ENCODE measurements at places on chromosomes 2 and 18. TPM values are rescaled to one million over a fixed set of nuclear protein-coding genes. Genes with fewer than 3 reads are reported as not detected.

CCDC142 gene
- total RNA-seq = 10.1 TPM

SPEG gene
- 1.1 TPM for total RNA-seq

- H3K4me1 ChIP-seq = no peaks in the 10 kb centered on the region
- H3K36me3 ChIP-seq = no peaks in the 10 kb centered on the region
- H3K27ac ChIP-seq = no peak overlapping the region
Measured at GRCh38 chr18:36328916-36329315, 31.4 kb downstream of the FHOD3 start.

GALNT5 gene
- not detected for total RNA-seq

DNA sequence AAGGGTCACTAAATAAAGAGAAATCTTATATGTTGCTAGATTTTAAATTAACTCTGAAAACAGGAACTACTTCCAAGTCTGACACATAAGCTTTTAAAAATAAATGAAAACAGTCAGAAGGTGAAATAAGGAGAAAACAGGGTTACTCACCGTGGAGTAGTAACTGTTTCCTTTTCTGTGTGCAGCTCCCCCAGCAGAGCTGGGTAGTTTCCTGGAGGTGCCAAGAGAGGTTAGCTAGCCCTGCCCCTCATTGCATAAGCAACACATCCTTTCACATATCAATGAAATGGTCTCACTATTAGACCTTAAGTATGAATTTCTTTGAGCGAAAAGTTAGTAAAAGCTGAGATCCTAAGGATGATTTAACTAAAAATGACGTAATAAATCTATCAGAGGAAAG is 54.0 kb upstream of the GPR75 start:
- peaks cover 9% of the 10 kb centered on the region for H3K4me1 ChIP-seq
- peak; percentile 61 for DNase-seq
- H3K27ac ChIP-seq = no peak overlapping the region
- peaks cover 8% of the 10 kb centered on the region for H3K36me3 ChIP-seq
- H3K4me3 ChIP-seq = no peak overlapping the region

KCNG3 gene
- not detected for total RNA-seq

CDH19 gene
- total RNA-seq = not detected

COPS7B gene
- 47.1 TPM for total RNA-seq

SRD5A2 gene
- total RNA-seq = not detected

GRCh38 chr18:38473535-38473934 is 907.9 kb upstream of the CELF4 start:
- H3K27me3 ChIP-seq = no peaks in the 10 kb centered on the region
- no peaks in the 10 kb centered on the region for H3K36me3 ChIP-seq
- H3K27ac ChIP-seq = no peak overlapping the region
- H3K4me1 ChIP-seq = no peaks in the 10 kb centered on the region
- no peak overlapping the region for H3K4me3 ChIP-seq

- peaks cover 25% of the 10 kb centered on the region for H3K4me1 ChIP-seq
- H3K4me3 ChIP-seq = peak overlapping the region; percentile 5
- peaks cover 3% of the 10 kb centered on the region for H3K27me3 ChIP-seq
- H3K27ac ChIP-seq = peak overlapping the region; percentile 74
- peak; percentile 60 for DNase-seq
Measured at GRCh38 chr2:127455566-127456493, 37.6 kb downstream of the PROC start.

DNA sequence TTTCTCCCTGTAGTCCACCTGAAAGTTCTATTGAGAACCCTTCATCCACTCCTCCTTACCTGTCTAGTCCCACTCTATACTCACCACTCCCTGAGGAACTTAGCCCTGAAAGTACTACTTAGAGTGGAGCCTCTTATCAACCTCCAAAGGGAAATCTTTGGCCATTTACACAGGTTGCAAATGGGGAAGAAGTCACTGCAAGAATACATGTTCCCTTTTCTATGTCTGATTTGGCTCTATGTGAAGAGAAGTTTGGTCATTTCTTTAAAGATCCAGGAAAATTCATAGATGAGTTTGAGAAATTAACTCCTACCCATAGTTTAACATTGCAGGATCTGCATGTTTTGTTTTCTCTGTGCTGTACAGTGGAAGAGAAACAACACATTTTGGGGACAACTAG is 22.9 kb upstream of the MGAT4A start:
- peaks cover 23% of the 10 kb centered on the region for H3K4me1 ChIP-seq
- no peaks in the 10 kb centered on the region for H3K36me3 ChIP-seq
- no peak for DNase-seq
- no peak overlapping the region for H3K27ac ChIP-seq

GRCh38 chr18:35736696-35737095 is 155.2 kb downstream of the GALNT1 start:
- no peaks in the 10 kb centered on the region for H3K4me1 ChIP-seq
- no peak overlapping the region for H3K27ac ChIP-seq
- no peak for DNase-seq

HRH4 gene
- total RNA-seq = 0.65 TPM

DNA sequence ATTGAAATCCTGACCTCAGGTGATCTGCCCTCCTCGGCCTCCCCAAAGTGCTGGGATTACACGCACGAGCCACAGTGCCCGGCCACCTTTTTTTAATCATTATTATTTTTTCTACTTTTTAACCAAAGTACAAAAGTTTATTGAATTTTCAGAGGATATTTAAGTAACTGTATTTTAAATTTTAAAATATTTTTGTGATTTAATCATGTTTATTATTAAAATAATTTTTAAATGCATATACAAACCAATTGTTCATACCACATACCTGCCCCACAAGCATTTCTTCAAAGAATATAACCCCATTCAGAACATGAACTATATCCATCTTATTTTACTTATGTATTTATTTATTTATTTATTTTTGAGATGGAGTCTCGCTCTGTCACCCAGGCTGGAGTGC is 163.6 kb upstream of the MAP2 start:
- H3K27me3 ChIP-seq = no peaks in the 10 kb centered on the region
- DNase-seq = no peak
- H3K4me3 ChIP-seq = no peak overlapping the region
- no peak overlapping the region for H3K27ac ChIP-seq
- no peaks in the 10 kb centered on the region for H3K4me1 ChIP-seq
- no peaks in the 10 kb centered on the region for H3K36me3 ChIP-seq

DNA sequence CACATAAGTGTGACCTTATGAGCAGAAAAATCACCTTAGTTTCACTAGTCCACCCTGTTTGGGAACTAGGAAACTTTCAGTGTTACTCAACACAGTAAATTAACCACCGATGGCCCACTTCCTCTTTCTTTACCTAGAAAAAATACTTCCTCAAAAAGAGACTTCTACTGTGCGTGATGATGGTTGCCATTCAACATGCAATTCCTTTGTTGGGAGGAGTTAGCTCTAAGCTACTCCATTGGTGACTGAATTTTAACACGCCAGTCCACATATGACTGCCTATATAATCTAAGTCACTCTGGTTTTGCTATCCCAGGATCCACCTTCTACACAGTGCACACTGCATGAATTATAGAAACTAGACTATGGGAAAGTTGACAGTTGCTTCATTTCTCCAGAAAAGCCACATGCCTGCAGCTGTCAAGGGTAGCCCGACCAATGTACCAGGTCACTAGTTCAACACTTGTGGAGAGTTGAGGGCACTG is 47.8 kb upstream of the REG3G start:
- no peaks in the 10 kb centered on the region for H3K36me3 ChIP-seq
- no peak overlapping the region for H3K27ac ChIP-seq
- no peaks in the 10 kb centered on the region for H3K4me1 ChIP-seq
- no peak for DNase-seq

GRCh38 chr2:68303033-68303901 is 16.5 kb downstream of the CNRIP1 start:
- peaks cover 1% of the 10 kb centered on the region for H3K27me3 ChIP-seq
- no peak overlapping the region for H3K4me3 ChIP-seq
- no peak overlapping the region for H3K27ac ChIP-seq
- H3K4me1 ChIP-seq = no peaks in the 10 kb centered on the region
- DNase-seq = no peak

DNA sequence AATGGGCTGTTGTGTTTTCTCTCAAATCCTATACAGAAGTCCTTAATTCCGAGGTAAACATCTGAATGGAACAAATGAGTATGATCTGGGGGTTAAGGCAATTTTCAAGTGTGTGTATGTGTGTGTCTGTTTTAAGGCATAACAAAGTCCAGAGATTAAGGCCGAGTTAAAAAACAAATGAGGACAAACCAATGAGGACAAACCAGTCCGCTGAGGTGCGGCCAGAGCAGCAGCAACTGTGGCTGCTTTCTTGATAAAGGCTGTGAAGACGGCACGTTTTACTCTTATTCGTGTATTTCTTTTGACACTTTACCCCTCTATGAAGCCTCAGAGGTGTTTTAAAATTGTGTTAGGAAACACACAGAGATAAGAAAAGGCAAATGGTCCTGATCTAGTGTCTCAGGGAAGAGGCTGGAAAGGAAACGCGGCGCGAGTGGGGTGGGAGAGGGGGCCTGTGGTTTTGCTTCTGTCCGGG is 495 bp upstream of the GULP1 start:
- DNase-seq = no peak
- no peak overlapping the region for H3K27ac ChIP-seq
- H3K36me3 ChIP-seq = no peaks in the 10 kb centered on the region
- peaks cover 5% of the 10 kb centered on the region for H3K4me1 ChIP-seq
- peaks cover 36% of the 10 kb centered on the region for H3K27me3 ChIP-seq

Measured in activated CD4-positive, alpha-beta memory T cell treated with anti-CD3 and anti-CD28 coated beads for 36 hours (primary cell).